ENCODE measurements at places on chromosomes 6 and 20. TPM values are rescaled to one million over a fixed set of nuclear protein-coding genes. Genes with fewer than 3 reads are reported as not detected.

GRCh38 chr20:4195499-4195898 lies 180.1 kb upstream of the RNF24 start:
- no peak overlapping the region for H3K27ac ChIP-seq
- no peaks in the 10 kb centered on the region for H3K27me3 ChIP-seq
- H3K4me3 ChIP-seq, result no peak overlapping the region
- H3K4me1 ChIP-seq, result no peaks in the 10 kb centered on the region

GRCh38 chr6:15062516-15063252 lies 183.2 kb upstream of the JARID2 start:
- peak; percentile 72 for DNase-seq
- H3K27ac ChIP-seq, result no peak overlapping the region
- H3K4me1 ChIP-seq, result peaks cover 3% of the 10 kb centered on the region
- no peaks in the 10 kb centered on the region for H3K27me3 ChIP-seq
- no peak overlapping the region for H3K4me3 ChIP-seq
- H3K36me3 ChIP-seq, result no peaks in the 10 kb centered on the region

CLPSL1 gene
- total RNA-seq, result not detected

DNA sequence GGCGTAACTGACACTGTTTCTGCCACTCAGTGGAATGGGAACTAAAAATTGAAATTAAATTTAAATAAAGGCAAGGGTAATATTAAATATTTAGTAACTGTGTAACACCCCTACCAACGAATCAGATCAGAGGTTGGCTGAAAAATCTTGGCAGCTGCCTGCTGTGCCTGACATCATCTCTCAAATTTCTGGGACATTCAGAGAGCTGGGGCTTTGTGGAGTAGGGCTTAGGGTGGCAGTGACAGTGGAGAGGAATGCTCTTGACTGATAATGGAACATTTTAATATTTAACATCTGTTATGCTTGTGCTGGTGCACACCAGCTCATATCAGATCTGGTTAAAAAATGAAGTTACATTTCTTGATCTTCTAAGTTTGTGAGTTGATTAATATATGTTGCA lies 62.2 kb downstream of the RFPL4B start:
- H3K27ac ChIP-seq, result no peak overlapping the region
- no peaks in the 10 kb centered on the region for H3K27me3 ChIP-seq
- no peak overlapping the region for H3K4me3 ChIP-seq
- no peaks in the 10 kb centered on the region for H3K4me1 ChIP-seq
- DNase-seq, result peak; percentile 9

SCUBE3 gene
- total RNA-seq, result under 0.01 TPM

GRCh38 chr6:49806145-49806544 lies 19.1 kb upstream of the PGK2 start:
- H3K27ac ChIP-seq, result no peak overlapping the region
- DNase-seq, result no peak
- H3K27me3 ChIP-seq, result no peaks in the 10 kb centered on the region
- H3K4me3 ChIP-seq, result no peak overlapping the region
- no peaks in the 10 kb centered on the region for H3K36me3 ChIP-seq
- H3K4me1 ChIP-seq, result no peaks in the 10 kb centered on the region

GRCh38 chr6:27836783-27837624 lies 75.2 kb downstream of the OR2B2 start:
- peak; percentile 86 for DNase-seq
- peak overlapping the region; percentile 99 for H3K27ac ChIP-seq
- H3K36me3 ChIP-seq, result no peaks in the 10 kb centered on the region
- H3K4me3 ChIP-seq, result peak overlapping the region; percentile 57

GRCh38 chr20:32474009-32474716 lies 111.0 kb downstream of the NOL4L start:
- peaks cover 2% of the 10 kb centered on the region for H3K36me3 ChIP-seq
- no peak for DNase-seq
- peak overlapping the region; percentile 68 for H3K27ac ChIP-seq
- no peaks in the 10 kb centered on the region for H3K27me3 ChIP-seq
- peaks cover 24% of the 10 kb centered on the region for H3K4me1 ChIP-seq
- peak overlapping the region; percentile 12 for H3K4me3 ChIP-seq

DNA sequence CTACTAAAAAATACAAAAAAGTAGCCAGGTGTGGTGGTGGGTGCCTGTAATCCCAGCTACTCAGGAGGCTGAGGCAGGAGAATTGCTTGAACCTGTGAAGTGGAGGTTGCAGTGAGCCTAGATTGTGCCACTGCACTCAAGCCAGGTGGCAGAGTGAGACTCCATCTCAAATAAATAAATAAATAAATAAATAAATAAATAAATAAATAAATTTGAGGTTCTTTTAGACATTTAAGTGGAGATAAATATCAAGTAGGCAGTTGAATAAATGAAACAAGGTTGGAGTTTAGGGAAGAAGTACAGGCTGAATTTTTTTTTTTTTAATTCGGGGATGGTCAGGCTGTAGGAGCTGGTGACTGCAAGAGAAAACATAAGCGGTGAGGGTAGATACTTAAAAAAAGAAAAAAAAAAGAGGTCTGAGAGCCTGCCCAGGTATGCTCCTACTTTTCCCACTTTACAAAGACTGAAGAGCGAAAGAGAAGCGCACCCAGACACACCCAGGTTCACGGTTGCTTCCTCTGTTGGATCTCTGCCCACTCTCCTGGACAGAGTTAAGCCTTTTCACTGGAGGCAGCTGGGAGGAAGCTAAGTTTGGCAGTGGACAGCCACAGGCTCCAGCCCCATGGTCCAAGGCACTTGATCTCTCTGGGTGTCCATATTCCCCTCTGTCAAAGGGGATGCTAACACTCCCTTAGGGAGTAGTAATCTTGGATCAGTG lies 100.9 kb upstream of the PRDM1 start:
- no peaks in the 10 kb centered on the region for H3K27me3 ChIP-seq
- no peaks in the 10 kb centered on the region for H3K36me3 ChIP-seq
- no peak overlapping the region for H3K27ac ChIP-seq
- no peak overlapping the region for H3K4me3 ChIP-seq
- peak; percentile 24 for DNase-seq
- H3K4me1 ChIP-seq, result no peaks in the 10 kb centered on the region

GRCh38 chr20:53883098-53883911 lies 187.1 kb downstream of the BCAS1 start:
- no peak for DNase-seq
- H3K27me3 ChIP-seq, result no peaks in the 10 kb centered on the region
- no peaks in the 10 kb centered on the region for H3K36me3 ChIP-seq
- no peak overlapping the region for H3K27ac ChIP-seq
- H3K4me3 ChIP-seq, result no peak overlapping the region
- H3K4me1 ChIP-seq, result peaks cover 6% of the 10 kb centered on the region

TBC1D22B gene
- 8.2 TPM for total RNA-seq

DSE gene
- 106 TPM for total RNA-seq

LBP gene
- total RNA-seq, result under 0.01 TPM

C6orf118 gene
- not detected for total RNA-seq

GRCh38 chr20:17904027-17904426 lies 64.6 kb downstream of the SNX5 start:
- H3K4me1 ChIP-seq, result no peaks in the 10 kb centered on the region
- H3K27me3 ChIP-seq, result no peaks in the 10 kb centered on the region
- no peaks in the 10 kb centered on the region for H3K36me3 ChIP-seq
- DNase-seq, result no peak
- no peak overlapping the region for H3K4me3 ChIP-seq

TCF15 gene
- total RNA-seq, result not detected

- no peak overlapping the region for H3K27ac ChIP-seq
- no peaks in the 10 kb centered on the region for H3K27me3 ChIP-seq
- no peaks in the 10 kb centered on the region for H3K4me1 ChIP-seq
- no peaks in the 10 kb centered on the region for H3K36me3 ChIP-seq
- no peak overlapping the region for H3K4me3 ChIP-seq
These were observed 194.1 kb downstream of the RIMS1 start for GRCh38 chr6:72080260-72080941.

ROS1 gene
- total RNA-seq, result under 0.01 TPM

GRCh38 chr6:106318851-106319250 lies 6.7 kb downstream of the ATG5 start:
- H3K4me1 ChIP-seq, result peaks cover under 1% of the 10 kb centered on the region
- H3K27me3 ChIP-seq, result no peaks in the 10 kb centered on the region
- DNase-seq, result no peak
- H3K27ac ChIP-seq, result no peak overlapping the region
- no peaks in the 10 kb centered on the region for H3K36me3 ChIP-seq

DNA sequence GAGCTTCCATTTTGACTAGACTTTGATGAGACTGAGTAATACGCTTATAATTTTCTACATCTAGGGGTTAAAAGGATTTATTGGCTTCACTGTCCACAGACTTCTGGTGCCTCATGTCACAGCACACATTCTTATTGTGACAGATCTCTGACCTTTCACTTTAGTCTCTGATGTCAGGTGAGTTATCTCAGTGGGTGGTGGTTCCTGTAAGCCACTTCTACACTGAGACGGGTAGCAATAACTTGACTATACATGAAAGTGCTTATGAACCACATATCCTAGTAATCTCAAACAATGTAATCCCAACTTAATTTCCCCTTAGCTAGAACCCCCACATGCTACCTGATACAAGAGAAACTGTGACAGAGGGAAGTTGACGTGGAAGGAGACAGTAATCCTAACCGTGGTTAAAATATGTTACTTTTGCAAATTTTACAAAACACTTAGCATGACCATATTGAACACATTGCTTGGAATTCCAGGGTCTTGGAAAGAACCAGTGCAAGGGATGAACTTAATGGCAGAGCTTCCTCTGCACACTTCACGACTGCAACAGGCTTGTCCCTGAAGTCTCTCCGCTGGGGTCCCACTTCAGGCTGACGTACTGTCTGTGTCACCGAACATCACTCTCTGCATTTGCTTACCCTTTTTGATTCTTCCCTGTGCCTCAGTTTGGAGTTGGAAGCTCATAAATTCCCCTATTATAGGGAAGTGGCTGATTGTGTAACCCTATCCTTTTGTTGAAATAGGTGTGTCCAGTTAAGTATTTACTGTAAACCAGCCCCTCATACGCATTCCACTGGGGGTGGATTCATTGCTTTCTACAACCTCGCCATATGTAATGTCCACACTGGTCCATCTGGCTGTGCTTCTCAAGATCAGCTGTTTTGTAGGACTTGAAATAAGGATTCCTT lies 6.4 kb upstream of the TRIM40 start:
- H3K27ac ChIP-seq, result no peak overlapping the region
- H3K27me3 ChIP-seq, result peaks cover 33% of the 10 kb centered on the region
- no peak for DNase-seq

PLEKHG1 gene
- total RNA-seq, result 5.4 TPM

TGM2 gene
- 58.6 TPM for total RNA-seq

- DNase-seq, result no peak
- no peaks in the 10 kb centered on the region for H3K36me3 ChIP-seq
- no peak overlapping the region for H3K4me3 ChIP-seq
- no peaks in the 10 kb centered on the region for H3K4me1 ChIP-seq
- no peak overlapping the region for H3K27ac ChIP-seq
These were observed 129.9 kb downstream of the CRYBG1 start for GRCh38 chr6:106490436-106490835.

- peak; percentile 20 for DNase-seq
- H3K36me3 ChIP-seq, result peaks cover 10% of the 10 kb centered on the region
- peak overlapping the region; percentile 94 for H3K4me3 ChIP-seq
- peaks cover 6% of the 10 kb centered on the region for H3K4me1 ChIP-seq
These were observed 585 bp downstream of the PSMB9 start for GRCh38 chr6:32854376-32855178.

GRCh38 chr6:31351401-31352309 lies 5.3 kb downstream of the HLA-B start:
- no peak for DNase-seq
- no peak overlapping the region for H3K27ac ChIP-seq
- H3K27me3 ChIP-seq, result peaks cover 10% of the 10 kb centered on the region
- peaks cover 8% of the 10 kb centered on the region for H3K36me3 ChIP-seq

DNA sequence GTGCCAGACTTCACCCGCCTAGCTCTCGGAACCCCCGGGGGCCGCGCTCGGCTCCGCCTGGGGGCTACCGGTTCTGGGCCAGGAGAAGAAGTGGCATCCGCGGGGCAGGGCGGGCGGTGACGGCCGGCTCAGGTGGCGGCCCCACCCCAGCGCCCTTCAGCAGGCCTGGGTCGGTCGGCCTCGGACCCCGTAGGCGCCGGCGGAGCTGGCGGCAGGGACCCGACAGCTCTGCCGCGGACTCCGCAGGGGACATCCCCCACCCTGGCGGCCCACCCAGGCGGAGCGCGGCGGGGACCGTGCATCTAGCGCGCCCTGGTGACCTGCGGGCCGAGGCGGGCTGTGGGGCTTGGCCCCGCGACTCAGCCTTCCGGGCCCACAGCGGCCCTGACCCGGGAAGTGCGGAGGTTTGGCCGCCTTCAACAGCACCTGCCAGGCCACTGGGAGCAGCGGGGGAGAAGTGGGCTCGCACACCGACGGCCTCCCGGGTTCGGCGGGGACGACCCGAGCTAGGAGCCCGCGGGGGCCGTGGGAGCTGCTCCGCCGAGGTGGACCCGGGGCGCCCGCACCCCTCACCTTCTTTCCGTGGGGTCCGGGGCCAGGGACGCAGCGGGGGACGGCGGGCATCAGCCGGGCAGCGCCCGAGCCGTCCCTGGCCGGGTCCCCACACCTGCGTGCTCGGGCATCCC lies 87.1 kb downstream of the TMEM242 start:
- peaks cover 25% of the 10 kb centered on the region for H3K27me3 ChIP-seq
- no peak overlapping the region for H3K27ac ChIP-seq
- DNase-seq, result no peak
- H3K4me1 ChIP-seq, result peaks cover 3% of the 10 kb centered on the region
- peak overlapping the region; percentile 38 for H3K4me3 ChIP-seq
